ENCODE measurements at places on chromosomes 6 and 20.

DNA sequence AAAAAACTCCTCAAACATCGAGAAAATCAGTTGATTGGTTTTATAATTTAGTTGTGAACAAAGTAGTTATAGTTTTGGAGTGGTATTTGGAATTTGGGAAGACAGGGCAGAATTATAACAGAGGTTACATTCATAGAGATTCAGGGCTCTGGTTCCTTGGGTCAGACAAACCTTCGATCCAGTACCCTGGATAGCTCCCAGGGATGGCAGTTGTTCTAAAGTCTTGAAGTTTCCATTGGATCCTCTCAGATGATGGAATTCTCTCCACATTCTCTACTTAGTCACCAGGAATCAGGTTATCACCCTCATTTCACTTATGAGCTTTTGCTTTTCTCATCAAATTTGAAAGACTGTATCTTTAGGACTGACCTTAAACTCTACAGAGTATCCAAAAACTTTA, 285.1 kb downstream of the CENPW start:
- no peak for DNase-seq

DNA sequence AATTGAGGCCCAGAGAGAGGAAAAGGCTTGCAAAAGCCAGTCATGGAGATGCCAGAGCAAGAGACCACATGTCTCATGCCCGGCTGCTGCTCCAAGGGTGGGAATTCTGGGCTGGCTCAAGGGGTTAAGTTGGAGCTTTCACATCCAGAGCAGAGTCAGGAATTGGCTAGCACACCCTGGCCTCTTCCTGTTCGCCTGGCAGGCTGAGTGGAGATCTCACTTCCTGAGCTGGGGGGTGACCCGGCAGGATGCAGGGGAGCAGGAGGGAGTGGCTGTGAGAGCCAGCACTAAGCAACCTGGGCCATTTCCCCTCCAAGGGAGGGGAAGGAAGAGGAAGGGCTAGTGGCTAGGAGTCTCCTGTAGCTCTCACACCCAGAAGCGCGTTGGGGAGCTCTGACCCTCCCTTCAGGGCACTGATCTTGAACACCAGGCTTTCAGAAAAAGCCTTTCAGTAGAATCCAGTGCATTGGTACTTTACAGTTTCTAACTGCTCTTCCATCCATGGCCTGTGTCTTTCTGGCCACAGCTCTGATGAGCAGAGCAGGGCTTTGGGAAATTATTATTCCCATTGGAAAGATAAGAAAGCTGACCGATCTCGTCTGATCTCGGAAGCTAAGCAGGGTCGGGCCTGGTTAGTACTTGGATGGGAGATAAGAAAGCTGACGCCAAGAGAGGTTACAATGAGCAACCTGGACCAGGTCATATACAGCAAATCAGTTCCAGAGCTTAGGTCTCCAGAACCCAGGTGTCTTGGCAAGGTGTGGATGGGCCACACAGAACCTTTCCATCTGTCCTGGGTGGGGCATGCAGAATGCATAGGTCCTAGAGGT, 2.2 kb upstream of the CCM2L start:
- DNase-seq = no peak

DNA sequence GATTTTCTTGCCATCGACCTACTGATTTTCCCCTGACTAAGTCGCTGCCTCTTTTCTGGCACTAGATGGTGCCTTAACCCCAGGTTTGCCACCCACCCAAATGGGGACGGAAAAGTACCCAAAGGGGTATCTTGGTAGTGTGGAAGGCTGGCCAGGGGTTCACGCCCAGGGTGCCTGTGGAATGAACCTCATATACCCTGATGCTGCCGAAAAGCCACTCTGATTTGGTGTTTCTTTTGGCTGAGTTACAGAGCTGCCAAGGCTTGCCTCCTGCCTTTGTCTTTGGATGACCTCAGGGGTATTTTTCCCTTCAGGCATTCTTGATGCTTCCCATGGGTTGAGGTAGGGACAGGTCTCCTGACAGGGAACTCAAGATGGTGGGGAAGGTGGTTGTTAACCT, 78.1 kb downstream of the MAP3K7 start:
- DNase-seq = no peak

DNA sequence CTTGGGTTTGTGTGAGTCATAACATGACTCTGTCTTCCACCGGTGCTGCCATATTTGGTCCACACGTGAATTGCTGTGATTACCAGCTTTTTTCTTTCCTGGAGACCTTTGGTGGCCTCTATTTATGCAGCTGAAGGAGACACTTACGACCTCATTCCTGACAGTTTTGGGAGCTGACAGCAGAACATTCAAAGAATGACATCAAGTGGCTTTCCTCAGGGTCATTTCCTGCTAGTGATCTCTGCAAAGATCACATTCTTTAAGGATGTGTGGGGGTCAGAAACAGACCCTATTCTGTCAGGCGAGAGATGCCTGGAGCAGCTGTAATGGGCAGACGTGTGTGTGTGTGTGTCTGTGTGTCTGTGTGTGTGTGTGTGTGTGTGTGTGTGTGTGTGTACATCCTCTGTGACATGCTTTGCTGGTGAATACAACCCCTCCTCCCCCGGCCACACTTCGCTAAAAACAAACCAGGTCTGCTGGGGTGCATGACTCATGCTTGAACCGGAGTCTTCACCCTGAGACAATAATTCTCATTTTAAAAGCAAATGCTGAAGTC, 115.6 kb downstream of the TMEM170B start:
- no peak for DNase-seq

- DNase-seq = no peak
These were observed 72.4 kb upstream of the NXT1 start for GRCh38 chr20:23278172-23278571.

DNA sequence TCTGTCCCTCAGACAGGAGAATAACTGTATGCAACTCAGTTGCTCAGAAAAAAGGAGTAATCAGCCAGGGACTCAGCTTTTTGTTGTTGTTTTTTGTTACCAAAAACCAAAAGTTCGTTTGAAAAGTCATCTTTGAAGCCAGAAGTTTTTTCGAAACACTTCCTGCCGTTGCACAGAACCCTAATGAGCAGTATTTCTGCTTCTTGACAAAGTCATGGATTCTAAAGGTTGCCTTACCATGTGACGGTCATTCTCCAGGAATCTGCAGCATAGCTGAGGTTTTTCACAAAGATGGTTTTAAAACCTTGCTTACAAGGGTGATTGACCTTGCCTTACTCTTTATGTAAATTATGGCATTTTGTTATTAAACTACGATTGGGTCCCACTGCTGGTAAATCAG, 1.9 kb downstream of the RAB32 start:
- DNase-seq = no peak

DNA sequence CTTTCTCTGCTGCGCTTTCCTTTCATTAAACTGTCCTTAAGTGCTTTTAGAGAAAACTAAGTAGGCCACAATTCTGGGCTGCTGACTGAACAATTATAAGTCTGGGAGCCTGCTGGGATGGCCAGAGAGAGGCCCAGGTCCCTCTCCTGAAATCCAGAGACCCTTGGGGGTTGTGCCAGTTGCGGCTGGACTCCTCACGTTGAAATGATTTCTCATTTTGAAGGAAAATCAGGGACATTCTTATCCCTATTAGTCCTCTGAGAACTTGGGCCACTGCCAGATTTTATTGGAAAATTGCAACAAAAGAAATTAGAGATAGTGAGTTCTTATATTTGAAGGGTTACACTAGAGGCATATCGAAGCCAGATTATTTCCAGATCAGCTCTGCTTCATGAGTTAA, 145.1 kb downstream of the CLIC5 start:
- no peak for DNase-seq

DNA sequence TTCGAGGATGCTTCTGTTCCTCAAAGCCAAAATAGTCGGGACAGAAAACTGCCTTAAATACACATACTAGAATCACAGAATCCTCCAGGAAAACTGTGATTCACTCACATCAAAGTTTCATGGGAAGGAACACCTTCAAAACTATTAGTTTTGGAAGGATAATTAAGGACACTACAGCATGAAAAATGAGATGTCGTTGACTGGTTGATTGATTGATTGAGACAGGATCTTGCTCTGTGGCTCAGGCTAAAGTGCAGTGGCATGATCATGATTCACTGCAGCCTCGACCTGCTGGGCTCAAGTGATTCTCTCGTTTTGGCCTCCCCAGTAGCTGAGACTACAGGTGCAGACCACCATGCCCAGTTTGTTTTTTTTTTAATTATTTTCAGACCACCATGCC, 25.7 kb upstream of the MAP3K4 start:
- no peak for DNase-seq
